Nucleus accumbens (tissue), 56 donors: ENCODE measurements at places on chromosomes 6 and 20.

DNA sequence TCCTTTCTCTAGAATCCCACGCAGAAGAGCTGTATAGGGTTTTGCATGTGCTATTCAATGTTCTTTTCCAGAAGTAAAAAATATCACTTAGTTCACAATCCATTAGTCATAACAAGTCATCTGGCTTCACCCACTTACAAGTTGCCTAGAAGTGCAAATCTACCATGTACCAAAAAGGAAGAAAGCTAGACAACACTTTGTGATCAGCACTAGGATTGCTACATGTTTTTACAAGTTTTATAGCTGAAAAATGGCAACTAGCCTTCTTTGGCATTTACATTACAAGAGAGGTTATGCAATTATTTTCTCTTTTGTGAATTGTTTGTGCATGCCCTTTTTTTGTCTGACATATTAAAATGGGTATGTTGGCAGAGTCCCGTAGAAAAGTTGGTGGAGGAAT, 85.6 kb upstream of the PTPRK start:
- no peak for DNase-seq

GRCh38 chr6:75747152-75747992, 1.7 kb upstream of the MYO6 start:
- DNase-seq, result no peak

GRCh38 chr20:21503345-21503744, 10.5 kb downstream of the NKX2-2 start:
- DNase-seq, result no peak

DNA sequence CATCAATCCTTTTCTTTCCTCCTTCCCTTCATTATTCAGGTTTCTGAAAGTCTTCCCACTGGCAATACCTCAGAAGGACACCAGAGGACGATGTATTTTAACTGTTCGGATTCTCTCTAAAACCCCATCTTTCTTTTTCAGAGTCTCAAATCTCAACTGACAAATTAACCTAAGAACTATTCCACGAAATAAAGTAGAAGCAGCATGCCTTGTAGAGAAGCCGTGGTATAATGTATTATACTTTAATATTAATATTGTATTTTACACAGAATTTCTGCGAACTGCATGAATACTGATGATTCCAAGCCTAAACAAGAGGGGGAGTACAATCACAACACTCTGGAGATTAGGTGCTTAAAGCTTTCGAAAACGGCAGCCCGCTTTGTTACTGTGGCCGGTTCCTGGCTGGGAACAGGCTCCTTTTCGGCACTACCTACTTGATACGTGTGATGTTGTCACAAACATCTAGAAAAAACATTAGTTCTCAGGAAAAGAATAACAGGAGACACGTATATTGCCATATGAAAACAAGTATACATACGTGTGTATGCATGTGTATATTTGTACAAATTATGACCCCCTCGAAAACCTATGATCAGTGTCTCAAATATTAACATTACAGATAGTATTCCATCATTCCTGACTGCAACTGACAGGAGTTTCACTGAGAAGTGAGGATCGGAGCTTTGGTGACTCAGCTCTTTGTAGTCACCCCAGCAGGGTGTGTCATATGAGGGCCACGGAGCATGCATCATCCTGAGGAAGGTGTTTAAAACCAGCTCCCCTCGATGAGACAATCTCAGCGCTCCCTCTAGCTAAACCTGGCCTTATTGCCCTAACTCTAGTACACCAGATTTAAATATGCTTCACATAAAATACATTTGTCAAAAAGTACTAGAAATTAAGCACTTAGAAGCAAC, 319.7 kb upstream of the TCF21 start:
- DNase-seq, result no peak

DNA sequence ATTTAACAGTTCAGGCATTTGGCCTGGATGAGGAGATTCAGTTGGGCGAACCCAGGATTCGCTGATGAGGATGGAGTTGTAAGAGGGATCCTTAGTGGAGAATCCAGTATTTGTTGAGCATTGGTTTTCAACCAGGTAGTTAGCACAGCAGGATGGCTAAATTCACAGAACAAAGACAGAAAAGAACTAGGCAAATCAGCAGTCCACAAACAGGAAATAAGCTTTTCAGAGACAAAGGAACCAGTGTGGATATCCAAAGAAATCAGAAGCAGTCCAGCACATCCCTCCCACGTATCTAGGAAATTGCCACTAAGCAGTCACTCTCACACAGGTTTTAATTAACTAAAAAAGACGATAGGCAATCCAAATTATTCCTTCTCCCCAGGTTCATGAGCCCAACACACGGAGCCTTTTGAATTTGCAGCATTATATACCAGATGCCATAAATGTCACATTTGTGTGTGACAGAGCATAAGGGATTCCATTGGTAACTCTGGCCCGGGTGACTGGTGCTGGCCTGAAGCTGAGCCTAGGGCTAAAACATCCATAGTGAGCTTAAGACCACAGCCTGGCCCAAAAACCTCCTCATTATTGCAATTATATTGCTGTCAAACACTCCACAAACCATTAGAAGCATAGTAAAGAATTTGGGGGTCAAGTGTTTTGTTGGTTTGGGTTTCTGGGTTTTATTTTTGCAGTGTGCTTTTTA, 131.5 kb downstream of the SOBP start:
- no peak for DNase-seq

GRCh38 chr6:119256978-119257462, 92.5 kb downstream of the MAN1A1 start:
- DNase-seq, result no peak

DNA sequence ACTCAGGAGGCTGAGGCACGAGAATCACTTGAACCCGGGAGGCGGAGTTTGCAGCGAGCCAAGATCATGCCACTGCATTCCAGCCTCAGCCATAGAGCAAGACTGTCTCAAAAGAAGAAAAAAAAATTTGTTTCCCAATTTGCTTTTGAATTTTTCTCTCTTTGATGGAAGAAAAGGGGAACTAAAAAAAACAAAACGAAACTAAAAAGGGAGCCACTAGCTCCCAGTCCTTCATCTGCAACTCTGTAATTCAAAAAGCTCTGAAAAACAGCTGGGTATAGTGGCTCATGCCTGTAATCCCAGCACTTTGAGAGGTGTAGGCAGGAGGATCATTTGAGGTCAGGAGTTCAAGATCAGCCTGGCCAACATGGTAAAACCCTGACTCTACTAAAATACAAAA, 9.5 kb downstream of the OVOL2 start:
- DNase-seq, result no peak

DNA sequence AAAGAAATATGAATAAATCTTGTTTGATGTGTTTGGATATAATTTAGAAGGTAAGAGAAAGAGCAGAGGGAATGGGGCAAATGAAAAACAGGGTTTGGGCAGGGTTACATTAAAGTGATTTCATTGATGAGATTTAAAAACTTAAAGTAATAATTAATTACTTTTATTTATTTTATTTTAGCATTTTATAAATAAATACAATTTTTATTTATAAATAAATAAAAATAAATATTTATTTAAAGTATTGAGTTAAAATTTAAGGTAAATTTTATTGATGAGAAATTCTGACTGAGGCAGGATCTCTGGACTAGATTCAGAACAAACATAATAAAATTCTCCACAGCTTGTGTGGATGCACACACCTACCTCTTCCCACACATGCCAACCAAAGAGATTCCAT, 584.1 kb upstream of the BTBD3 start:
- DNase-seq, result no peak

DNA sequence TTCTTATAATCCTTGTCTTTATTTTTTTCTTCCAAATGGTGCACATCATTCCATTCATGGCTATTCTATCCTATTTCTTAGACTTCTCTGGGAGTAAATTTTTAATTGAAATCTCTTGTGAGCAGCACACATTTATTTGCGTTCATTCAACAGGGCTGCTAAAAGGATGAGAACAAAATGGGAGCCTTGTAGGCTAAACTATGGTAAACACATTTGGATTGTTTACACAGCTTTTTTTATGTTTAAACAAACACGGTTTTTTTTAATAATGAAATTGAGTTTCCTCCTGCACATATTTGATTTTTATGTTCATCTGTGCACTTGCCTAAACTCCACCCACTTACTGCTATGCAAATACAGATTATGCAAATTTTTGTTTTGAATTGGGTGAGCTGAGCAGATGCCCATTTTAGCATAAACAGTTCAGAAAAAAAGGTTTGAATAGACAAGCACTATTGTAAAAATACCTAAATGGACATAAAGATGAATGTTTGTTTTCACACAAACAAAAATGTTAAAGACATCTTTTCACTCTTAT, 92.0 kb downstream of the OLIG3 start:
- DNase-seq, result no peak

GRCh38 chr6:160253714-160254113, 4.9 kb downstream of the SLC22A2 start:
- no peak for DNase-seq

GRCh38 chr20:63484651-63485403, 12.4 kb upstream of the KCNQ2 start:
- DNase-seq, result no peak

- DNase-seq, result no peak
These were observed 17.8 kb downstream of the SUN5 start for GRCh38 chr20:32986331-32986966.

DNA sequence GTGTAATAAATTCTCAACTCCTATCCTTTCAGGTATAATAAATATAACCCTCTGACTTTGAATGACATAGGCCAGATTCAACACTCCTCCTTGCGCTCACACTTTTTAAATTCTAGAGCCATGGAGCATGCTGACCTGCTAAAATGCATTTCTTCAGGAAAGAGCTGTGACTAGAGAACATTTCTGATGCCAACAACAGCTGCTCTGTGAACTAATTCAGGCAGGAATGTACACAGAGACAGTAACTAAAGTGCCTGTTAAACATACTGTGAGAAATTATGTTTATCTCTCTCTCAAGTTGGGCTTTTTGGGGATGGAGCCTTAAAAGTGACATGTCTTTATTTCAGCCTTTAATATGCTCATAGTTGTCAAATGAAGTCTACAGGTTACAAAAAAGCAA, 8.3 kb downstream of the NHSL1 start:
- no peak for DNase-seq

GRCh38 chr6:161374971-161375873, 101.4 kb upstream of the AGPAT4 start:
- peak; percentile 43 for DNase-seq

GRCh38 chr6:16418151-16418550, 179.8 kb downstream of the GMPR start:
- no peak for DNase-seq

DNA sequence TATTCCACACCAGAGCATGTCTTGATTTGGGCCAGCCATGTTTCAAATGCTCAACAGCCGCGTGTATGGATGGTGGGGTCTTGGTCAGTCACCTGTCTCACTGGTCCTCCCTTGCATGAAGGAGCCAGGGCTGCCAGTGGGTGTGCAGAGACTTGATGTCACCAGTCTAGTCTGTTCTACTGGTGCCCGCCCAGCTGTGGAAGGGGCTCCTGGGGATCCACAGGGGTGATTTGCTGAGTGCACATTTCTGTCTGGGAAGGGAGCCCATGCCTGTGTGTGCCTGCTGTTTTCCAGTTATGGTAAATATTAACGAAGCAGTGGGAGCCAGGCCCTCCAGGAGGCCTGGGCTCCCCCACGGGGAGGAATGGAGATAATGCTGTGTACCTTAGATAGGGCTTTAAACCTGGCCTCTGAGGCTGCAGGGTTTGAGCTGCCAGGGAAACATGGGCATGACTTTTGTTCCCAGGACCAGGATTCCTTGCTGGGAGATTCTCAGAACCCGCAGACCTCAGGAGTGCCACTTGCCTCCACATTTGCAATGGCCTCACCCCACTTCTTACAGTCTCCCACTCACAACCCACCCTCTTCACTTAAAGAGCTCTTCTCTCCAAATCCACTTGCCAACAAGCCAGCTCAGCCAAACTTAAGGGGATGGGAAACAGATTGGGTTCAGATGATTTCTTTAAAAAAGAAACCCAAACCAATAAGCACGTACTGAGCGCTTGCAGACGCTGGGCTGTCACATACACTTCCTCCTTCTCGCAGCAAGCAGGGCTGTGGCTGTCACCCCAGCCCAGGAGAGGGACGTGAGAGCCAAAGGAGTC, 54.1 kb downstream of the VEGFA start:
- DNase-seq, result no peak

DNA sequence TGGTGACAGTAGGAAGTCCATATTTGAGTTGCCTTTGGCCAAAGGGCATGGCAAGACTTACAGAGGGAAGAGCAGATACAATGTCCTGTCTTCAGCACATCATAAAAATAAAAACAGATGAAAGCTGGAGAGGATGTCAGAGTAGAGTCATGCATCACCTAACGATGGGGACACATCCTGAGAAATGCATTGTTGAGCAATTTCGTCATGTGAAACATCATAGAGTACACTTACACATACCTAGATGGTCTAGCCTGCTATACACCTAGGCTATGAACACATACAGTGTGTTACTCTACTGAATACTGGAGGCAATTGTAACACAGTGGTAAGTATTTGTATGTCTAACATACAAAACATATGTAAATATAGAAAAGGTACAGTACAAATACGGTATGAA, 75.6 kb downstream of the VEGFA start:
- DNase-seq, result no peak

GRCh38 chr6:4008324-4009047, 70.5 kb downstream of the FAM217A start:
- no peak for DNase-seq

GRCh38 chr6:27471365-27472115, 1.4 kb downstream of the ZNF184 start:
- no peak for DNase-seq

DNA sequence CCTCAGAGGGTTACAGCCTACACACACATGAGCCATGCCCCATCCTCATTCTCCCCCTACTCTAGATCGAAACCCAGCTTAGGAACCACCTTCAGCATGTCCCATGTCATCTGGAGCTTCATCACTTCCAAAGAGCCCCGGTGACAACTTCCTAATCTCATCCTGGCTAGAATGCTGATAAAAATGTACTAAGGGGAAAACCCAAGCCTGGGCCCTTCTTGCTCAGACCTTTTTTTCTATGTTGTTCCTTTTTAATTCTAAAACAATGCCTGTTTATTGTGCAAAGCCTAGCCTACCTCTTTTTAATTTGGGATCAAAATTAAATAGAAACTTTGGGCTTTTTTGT, 44.1 kb upstream of the NT5E start:
- DNase-seq, result no peak

DNA sequence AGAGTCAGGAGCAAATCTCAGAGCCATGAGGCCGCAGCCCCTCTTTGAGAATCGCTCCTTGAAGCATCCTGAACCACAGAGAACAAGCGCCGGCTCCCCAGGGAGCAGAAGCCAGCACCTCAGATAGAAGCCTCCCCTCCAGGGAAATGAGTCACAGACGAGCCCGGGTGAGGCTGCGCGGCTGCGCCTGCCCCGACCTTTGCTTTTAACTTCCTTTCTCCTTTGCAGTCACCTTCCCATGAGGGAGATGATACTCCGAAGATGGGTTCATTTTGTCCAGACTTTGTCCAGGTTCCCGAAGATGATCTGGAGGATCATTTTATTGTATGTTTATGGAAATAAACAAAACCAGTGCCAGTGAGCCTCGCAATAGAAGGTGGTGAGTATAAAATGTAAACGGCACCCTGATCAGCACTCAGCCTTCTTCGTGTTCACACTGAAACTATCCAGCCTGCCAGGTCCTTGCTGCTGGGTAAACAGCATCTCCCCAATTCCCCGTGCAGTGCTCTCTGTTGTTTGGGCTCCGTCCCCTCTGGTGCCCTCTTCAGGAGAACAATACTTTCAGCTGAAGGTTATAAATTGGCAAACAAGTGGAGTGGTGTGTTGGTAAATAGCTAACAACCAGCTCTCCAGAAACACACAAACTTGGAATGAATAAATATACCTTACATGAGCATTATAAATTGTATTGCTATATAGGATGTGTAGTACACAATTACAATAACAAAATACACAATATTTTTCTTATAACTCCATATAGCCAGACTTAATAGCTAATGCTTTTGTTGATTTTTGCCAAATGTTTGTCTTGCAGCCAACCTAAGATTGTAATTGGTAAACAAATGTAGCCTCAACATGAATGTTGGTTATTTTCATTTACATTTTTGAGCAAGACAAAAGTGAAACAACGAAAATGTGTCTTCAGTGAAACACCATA, 41.4 kb upstream of the TMEM181 start:
- peak; percentile 49 for DNase-seq
